ENCODE measurements at places on chromosomes 12 and 14. TPM values are rescaled to one million over a fixed set of nuclear protein-coding genes. Genes with fewer than 3 reads are reported as not detected.

Gene CACNA1C
- 0.16 TPM for total RNA-seq

DNA sequence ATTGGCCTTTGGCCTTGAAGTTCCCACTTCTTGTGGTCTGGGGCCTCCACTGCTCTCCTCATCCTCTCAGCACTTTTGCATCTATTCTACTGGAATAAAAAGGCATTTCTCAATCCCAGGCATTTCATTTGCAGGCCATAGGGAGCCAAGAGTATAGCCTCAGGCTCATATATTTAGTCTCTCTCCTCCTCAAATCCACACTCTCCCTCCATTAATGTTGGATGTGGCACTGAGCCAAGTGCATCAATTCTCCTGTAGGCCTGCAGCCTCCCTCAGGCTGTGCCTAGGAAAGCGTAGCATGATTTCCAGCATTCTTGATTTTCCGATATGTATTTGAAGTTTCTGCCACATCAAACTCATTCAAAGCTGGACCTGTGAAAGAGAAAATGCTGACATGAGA, 211.5 kb upstream of the CPNE8 start:
- H3K27me3 ChIP-seq, result no peaks in the 10 kb centered on the region
- no peak overlapping the region for H3K4me3 ChIP-seq
- H3K27ac ChIP-seq, result no peak overlapping the region
- no peak for DNase-seq
- H3K4me1 ChIP-seq, result no peaks in the 10 kb centered on the region

GRCh38 chr12:87930033-87930432, 99.2 kb downstream of the C12orf50 start:
- no peak overlapping the region for H3K27ac ChIP-seq
- H3K36me3 ChIP-seq, result no peaks in the 10 kb centered on the region
- no peak overlapping the region for H3K4me3 ChIP-seq
- no peak for DNase-seq
- H3K4me1 ChIP-seq, result no peaks in the 10 kb centered on the region

DNA sequence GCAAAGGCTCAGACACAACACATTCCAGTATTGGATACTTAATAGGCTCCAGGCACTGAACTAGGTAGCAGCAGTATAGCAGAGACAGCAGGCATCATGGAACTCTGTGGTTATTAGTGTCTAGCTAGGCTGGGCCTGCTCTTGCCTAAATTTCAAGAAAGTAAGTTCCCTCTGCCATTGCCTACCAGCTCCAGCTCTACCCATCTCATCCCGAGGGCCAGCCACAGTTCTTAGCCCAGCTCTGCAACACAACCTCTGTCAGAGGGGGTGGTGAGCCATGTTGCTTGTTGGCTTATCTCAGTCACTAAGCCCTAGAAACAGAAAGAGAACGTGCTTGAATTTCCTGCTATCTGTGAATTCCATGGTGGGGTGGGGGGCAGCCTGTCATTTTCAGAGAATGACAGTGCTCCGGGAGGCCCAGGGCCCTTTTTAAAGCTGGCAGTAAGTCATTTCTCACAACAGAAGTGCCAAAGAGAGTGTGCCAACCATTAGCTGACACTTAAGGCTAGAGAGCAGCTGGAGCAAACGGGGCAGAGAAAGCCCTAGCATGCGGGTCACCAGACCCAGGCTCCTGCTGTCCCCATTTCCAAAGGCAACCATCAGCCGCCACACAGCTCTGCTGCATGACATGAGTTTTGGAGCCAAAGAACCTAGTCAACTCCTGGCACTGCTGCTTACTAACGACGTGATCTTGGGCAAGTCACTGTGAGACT, 105.9 kb downstream of the PRMT8 start:
- no peak for DNase-seq
- H3K27ac ChIP-seq, result no peak overlapping the region
- H3K4me3 ChIP-seq, result no peak overlapping the region

Data from naive thymus-derived CD4-positive, alpha-beta T cell (primary cell).